ENCODE measurements at places on chromosomes 4 and X. TPM values are rescaled to one million over a fixed set of nuclear protein-coding genes. Genes with fewer than 3 reads are reported as not detected.

Gene MAD2L1
- total RNA-seq = 46.8 TPM

Gene TMEM31
- not detected for total RNA-seq

Gene SLITRK2
- total RNA-seq = not detected

Gene TLR1
- total RNA-seq = 0.25 TPM

Gene SSX2B
- not detected for total RNA-seq

Gene GPRASP2
- 5.4 TPM for total RNA-seq

Gene GAGE13
- not detected for total RNA-seq

Gene TXK
- 0.28 TPM for total RNA-seq

Gene ZNF157
- total RNA-seq = not detected

Gene GATA1
- total RNA-seq = not detected

Gene MND1
- 12.3 TPM for total RNA-seq

Gene RPS6KA6
- 6.5 TPM for total RNA-seq

Gene CWH43
- not detected for total RNA-seq

Gene DCAF12L1
- not detected for total RNA-seq

Gene ADGRA3
- 17.4 TPM for total RNA-seq

Gene RNF175
- total RNA-seq = not detected

Gene SSX3
- not detected for total RNA-seq

Gene NDP
- total RNA-seq = not detected

Gene IGFBP7
- total RNA-seq = 224 TPM

Gene F11
- not detected for total RNA-seq

Gene SH2D1A
- total RNA-seq = not detected

Gene MAGEC2
- not detected for total RNA-seq

Gene DCK
- total RNA-seq = 18.1 TPM

Gene RBM47
- total RNA-seq = 19.5 TPM

Gene TLL1
- total RNA-seq = 0.19 TPM

All from A549 treated with Mapracorat at 1 μM for 4 hours (cell line).